BJ (cell line): ENCODE measurements at places on chromosomes 12 and 14.
A peak's percentile ranks its signal among the peaks of the same experiment; 100 is the strongest.

- DNase-seq, result no peak
These were observed 32.6 kb downstream of the CCDC85C start for GRCh38 chr14:99571303-99571986.

DNA sequence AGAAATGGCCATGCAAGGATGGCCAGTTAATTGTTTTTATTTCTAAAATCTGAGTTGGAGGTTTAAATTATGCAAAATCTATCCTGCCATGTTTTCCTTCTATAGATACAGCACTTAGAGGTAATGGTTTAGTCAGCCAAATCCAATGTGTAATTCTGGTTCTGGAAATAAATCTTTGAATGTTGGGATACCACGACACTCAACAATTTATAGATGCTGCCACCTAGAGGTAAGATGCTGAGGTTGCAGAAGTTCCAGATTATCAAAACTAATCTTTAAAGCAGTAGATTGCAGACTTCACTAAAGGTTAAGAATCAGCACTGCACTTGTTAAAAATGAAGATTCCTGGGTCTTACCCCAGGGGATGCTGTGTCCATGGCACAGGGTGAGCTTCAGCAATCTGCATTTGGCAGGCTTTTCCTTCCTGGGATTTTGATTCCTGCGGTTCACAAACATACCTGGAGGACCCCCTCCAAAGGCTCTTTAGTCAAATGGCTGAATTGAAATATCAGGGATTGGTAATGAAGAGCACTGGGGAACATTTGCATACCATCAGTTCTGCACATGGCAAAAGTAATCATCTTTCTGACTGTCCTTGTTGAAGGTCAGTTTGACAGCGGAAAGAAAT lies 53.4 kb upstream of the ANO4 start:
- no peak for DNase-seq

DNA sequence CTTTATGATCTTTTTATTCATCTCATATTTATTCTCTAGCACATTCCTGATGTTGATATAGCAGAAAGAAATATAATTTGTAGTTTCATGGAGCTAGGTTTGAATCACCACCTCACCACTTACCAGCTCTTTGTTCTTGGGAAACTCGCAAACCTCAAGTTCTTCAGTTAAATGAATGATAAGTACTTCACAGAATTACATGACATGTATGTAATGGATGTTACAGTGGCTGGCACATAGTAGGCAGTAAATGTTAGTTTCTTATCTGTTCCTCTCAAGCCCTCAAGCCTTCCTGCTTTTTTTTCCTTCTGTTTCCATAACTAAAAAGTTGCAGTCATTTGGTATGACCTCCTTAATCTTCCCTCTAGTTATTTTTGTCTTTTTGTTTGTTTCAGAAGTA lies 54.9 kb downstream of the SPATS2 start:
- no peak for DNase-seq

DNA sequence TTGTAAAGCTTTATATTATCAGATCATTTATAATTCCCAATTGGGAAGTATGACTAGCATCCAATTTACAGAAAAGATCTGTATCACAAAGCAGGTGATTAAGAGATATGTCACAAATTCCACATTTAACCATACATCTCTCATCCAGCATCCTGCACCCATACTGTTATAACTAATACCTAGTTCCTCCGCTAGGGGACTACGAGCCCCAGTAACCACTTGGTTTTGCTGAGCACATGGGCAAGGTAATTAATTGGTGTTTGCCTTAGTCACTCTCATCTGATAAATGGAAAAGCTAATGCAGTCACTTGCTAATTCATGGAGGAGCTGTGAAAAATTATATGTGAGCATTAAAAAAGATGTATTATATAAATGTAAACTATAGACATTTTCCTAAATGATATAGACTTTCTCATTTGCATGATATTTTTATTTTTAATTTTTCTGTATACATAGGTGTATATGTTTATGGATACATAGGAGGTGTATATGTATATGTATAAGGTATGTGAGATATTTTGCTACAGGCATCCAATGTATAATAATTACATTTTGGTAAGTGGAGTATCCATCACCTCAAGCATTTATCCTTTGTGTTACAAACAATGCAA lies 1031.8 kb downstream of the GALC start:
- DNase-seq, result no peak

GRCh38 chr14:94364964-94365363 lies 23.4 kb downstream of the SERPINA1 start:
- no peak for DNase-seq

- DNase-seq, result no peak
These were observed 32.4 kb downstream of the ABCD2 start for GRCh38 chr12:39587225-39587624.

DNA sequence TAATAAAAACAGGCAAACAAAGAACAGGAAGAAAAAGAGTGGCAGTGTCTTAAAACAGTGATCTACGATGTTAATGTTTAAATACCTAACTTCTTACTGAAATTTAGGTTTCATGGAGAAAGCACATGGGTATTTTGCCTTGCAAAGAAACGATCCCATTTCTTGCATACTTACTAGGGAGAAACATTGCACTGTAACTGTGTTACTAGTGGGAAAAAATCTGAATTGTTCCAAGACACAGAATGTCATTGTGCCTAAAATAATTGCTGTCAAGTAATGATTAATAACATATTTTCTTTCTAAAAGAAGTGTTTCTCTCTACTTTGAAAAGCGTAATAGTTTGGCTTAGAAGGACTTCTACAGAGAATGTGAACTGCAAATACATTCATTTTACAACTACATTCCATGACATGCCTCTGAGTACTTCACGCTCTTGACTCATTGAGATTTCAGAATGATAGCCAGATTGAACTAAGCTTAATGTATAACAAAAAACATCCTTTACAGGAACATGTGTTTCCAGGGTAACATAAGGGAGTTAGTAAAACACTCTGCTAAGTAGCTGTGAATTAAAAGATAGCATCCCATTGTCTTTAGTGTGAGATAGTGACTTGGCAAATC lies 256.2 kb upstream of the CPNE8 start:
- no peak for DNase-seq

- DNase-seq, result no peak
These were observed 426.7 kb downstream of the RAD51B start for GRCh38 chr14:68246074-68246785.

DNA sequence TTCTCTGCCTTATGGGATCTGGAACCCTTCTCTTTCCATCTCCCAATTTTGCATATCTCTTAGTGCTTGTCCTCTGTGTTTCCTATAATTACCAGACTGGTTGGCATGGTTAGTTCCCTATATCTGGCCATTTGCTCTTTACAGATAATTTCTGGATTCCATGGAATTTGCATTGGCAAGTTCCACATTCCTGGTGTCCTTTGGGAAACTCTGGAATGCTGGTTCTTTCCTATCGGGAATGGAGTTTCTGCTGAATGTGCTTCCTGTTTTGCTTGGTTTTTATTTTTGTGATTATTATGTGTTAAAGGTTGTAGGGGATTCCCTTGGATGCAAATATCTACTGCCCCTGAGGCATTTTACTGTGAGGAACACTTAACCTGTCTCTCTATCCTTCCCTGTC lies 193.0 kb upstream of the BTG1 start:
- no peak for DNase-seq

DNA sequence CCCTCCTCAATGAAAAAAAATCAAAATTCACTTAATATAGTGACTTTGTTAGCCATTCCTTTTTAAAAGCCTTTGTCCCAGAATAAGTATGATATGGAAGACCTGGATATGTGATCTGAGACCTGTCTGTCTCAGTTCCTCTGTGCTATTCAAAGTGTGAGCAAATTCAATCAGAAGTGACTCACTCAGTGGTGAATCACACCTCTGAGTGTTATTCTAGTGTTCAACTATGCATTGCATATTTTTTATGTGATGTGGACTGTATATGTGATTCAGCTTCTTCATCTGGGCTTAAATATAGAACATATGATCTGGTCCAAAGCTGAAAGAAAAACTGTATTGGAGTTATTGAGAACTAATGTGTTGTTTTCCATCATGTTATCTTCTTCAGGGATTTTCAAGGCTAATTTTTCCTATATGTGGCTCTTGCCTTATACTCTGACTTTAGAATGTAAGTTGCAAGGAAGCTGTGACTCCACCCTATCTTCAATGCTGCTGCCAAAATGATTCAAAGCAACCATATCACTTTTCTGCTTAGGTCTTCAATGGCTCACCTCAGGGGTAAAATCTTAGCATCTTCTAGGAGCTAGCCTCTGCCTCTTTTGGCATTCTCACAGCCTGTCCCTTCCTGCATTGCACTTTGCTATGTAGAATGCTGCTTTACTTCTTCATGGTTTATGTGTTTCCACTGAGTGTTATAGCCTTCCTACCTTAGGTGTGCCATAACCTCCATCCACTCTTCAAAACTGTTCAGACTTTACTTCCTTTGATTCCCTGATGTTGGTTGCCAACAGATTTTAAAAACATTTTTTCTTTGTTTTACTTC lies 169.8 kb downstream of the OTOGL start:
- peak; percentile 31 for DNase-seq

GRCh38 chr12:128819293-128820144 lies 4.2 kb downstream of the SLC15A4 start:
- DNase-seq, result no peak

DNA sequence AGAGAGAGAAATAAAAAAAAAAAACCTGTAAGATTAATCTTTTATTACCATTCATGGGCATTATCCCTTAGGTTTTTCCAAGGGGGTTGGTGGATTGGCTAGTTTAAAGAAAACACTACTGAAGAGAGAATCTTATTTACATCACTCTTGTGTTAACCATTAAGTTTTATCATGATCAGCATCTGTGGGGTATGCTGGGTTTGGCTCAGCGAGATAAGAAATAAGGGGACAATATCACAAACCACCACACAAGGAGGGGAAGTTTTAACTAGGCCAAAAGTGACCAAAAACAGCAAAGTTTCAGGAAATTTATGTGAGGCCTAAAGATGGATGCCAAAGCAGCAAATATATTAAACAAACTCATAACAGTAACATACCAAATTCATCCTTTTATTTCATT lies 548.6 kb downstream of the SLC16A7 start:
- no peak for DNase-seq

DNA sequence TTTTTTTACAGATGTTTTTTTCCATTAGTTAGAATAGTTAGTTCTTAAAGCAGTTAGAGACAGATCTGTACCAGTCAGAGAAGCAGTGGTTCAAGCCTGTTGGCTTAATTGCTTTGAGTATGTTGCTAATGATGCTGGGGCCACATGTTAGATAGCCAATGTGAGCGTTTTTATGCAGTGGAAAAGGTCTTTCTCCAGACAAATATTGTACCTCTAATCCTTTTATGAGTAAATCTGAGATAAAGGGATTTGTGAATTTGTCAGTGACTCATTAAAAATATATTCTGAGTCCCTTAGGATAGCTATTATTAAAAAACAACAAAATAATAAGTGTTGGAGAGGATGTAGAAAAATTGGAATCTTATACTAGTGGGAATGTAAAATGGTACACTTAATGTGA lies 154.2 kb downstream of the MSRB3 start:
- no peak for DNase-seq

- DNase-seq, result no peak
These were observed 159.7 kb upstream of the EGLN3 start for GRCh38 chr14:34110531-34110930.

DNA sequence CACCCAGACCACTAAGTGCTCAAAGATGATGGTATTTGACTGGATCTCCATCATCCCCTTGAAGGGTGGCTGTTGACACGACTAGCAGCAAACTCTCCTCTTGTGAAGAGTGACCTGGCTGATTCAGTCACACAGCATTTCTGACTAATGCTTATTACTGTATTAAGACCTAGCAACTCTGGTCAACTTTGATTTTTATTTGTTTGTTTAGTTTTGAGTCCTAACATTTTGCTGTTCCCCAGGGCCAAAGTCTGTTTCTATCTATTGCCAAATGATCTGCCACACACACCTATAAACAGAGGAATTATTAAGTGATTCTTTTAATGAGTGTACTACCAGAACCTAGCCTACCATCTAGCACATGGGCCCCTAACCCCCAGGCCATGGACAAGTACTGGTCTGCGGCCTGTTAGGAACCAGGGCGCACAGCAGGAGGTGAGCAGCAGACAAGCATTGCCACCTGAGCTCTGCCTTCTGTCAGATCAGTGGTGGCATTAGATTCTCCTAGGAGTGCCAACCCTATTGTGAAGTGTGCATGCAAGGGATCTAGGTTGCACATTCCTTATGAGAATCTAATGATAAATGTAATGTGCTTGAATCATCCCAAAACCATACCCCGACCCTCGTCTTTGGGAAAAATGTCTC lies 120.0 kb downstream of the RPS6KA5 start:
- DNase-seq, result no peak

DNA sequence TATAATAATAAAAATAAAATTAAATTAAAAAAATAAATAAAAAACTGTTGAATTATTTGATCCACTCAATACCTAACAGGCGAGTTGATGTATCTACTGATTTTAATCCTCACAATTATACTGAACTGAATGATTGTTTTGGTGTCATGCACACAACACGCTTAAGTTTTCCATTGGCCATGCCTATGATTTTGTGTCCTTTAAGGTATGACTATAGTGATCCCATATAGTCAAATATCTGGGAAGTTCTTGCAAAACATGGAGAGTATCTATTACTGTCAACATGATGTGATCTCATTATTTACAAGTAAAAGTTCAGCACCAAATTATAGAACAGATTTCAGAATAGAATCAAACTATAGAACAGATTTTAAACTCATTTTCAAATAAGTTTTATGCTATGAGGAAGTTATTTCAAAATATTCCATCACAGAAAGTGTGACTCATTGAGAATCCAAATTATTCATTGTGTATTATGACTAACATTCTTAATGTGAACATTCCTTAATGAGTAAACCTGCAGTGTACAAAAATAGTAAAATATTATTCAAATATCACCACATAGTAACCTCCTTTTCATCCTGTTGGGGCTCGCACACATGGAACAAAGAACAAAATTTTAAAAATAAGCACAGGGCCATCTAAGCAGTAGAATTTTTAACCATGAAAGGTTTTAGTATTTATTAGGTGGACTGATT lies 190.4 kb downstream of the SLC25A21 start:
- peak; percentile 22 for DNase-seq

- no peak for DNase-seq
These were observed 1.6 kb upstream of the PTPRB start for GRCh38 chr12:70638639-70639360.

- DNase-seq, result no peak
These were observed 7.2 kb downstream of the NAB2 start for GRCh38 chr12:57096099-57096572.

DNA sequence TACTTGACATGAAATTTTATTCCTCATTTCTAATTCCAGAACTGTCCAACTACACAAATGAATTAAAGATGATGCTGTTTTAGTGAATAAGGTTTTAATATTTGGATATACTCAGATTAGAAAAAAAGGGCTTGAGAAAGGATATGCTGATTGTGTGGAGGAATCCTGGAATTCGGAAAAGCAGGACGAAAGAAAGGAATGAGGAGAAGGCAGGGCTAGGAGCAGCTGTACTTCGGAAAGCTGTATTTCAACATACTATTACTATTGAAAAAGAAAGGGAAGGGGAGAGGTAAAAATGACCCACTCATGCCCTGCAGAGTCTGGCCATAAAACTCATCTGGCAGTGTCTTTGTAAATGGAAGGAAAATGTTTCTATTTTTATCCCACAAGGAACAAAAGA lies 63.1 kb upstream of the PLBD1 start:
- no peak for DNase-seq
